ENCODE measurements at places on chromosomes 7 and 10. TPM values are rescaled to one million over a fixed set of nuclear protein-coding genes. Genes with fewer than 3 reads are reported as not detected.

Gene SLC26A5
- not detected for total RNA-seq

Gene FZD8
- total RNA-seq: 34.4 TPM

Gene SCART1
- 4.5 TPM for total RNA-seq

Gene TMEM184A
- total RNA-seq: 9.8 TPM

Gene UCN3
- total RNA-seq: not detected

Gene VWA2
- 3.0 TPM for total RNA-seq

Gene ZNF365
- 0.35 TPM for total RNA-seq

Gene SEMA3C
- total RNA-seq: 139 TPM

Gene OPN1SW
- total RNA-seq: not detected

Gene CAV1
- 78.1 TPM for total RNA-seq
